ENCODE measurements at places on chromosomes 2 and 18.

DNA sequence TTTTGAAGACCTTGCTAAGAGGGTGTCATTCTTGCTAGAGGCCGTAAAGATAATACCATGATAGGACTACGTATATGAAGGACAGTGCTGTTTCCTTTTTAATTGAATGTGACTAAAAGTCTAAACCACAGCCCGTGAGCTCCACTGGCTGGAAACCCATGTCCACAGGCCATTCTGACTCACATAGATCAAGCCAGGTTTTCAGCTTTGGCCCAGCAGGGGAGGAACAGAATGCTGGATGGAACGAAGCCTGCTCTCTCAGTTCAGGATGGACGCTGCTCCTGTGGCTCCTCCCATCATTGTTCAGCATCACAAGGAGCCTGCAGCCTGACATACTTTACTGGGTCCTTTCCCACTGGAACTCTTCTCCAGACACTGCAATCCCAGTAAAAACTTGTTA is 47.6 kb downstream of the ALPK2 start:
- DNase-seq, result no peak

DNA sequence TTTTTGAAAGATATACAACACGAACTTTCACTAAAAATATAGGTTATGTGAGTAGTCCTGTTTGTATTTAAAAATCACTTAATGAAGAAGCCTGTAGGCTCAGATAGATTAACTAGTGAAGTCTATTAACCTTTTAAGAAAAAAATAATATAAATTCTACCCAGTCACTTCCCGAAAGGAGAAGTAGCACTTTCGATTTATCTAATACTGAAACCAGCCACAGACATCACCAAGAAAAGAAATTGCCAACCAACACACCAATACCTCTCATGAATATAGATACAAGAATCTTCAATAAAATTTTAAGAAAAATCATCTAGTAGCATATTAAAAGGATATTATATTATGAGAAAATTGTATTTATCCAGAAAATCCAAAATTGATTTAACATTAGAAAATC is 160.5 kb downstream of the GALNT13 start:
- no peak for DNase-seq

- DNase-seq, result peak; percentile 61
Measured at GRCh38 chr2:229852565-229852964, 69.2 kb downstream of the TRIP12 start.

- no peak for DNase-seq
Measured at GRCh38 chr2:160812830-160813505, 319.4 kb upstream of the RBMS1 start.

- no peak for DNase-seq
Measured at GRCh38 chr2:241412144-241412543, 56.1 kb downstream of the FARP2 start.

DNA sequence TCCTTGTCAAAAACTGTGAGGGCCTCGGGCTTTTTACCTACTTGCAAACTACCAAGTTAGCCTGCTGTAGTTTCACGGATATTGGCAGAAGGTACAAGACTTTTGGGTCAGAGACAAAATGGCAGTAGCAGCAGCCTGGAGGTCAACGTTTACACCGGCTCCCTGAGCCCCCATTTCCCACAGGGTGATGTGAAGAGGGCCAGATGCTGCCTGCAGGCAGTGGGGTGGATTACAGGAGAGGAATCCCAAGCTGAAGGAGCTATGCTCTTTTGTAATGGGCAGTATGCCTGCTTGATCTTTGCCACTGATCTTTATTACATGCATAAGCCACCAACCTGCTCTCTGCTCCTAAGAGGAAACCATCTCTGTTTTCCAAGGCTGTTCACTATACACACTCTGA is 29.5 kb upstream of the SP5 start:
- no peak for DNase-seq

- DNase-seq, result no peak
Measured at GRCh38 chr18:5961828-5962150, 66.5 kb upstream of the TMEM200C start.

GRCh38 chr2:47945046-47945781 is 38.9 kb upstream of the FBXO11 start:
- DNase-seq, result no peak

DNA sequence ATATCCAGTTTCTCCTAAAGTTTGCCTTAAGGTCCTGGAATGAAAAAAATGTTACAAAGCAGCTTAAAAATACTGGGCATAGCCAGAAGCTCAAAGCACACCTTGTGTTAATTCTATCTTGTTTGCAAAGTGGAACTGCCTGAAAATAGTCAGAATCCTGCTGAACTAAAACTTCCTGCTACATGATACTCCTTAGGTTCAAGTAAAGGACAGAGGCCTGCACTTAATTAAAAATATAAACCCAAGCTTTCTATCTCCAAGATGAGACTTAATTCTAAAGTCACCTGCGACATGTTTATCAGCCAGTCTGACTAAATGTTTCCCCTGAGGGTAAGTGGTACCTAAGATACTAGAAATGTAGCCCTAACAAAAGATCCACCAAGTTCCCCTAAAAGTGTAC is 103.4 kb downstream of the CHST9 start:
- DNase-seq, result no peak

DNA sequence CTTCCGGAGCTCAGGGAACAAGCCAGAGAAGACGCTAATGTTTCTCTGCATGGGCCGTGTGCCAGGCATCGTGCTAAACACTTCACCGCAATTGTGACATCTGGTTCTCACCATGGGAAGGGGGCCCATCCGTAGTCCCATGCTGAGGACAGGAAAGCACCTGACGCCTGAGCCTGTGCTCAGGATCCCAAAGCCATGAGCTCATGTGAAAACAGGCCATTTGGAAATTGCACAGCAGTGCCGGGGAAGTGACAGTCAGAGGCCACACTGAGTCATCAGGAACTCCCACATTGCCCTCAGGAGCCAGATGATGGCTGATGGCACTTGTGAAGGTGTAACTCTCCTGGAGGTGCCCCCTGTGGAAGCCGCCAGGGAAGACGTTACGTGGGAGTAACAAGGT is 141.0 kb downstream of the INHBB start:
- no peak for DNase-seq

GRCh38 chr2:165796129-165796528 is 2.1 kb upstream of the GALNT3 start:
- DNase-seq, result no peak

- no peak for DNase-seq
Measured at GRCh38 chr2:42376758-42377157, 15.7 kb upstream of the COX7A2L start.

DNA sequence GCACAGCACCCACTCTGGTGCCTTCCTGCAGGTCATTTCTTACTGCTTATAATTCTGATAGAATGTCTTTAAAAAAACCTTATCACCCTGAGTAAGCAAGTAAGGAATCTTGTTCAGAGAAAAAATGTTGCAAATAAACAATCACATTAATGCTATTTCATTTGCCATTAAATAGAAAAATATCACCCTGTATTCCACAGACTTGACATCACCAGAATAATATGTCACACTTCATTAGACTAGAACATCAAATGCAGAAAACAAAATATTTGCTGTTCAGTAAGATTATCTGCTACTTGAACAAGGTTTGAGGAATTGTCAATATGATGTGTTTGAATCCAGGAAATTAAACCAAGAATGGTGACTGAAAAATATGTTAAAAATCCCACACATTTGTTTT is 236.6 kb upstream of the MMADHC start:
- DNase-seq, result no peak

- peak; percentile 9 for DNase-seq
Measured at GRCh38 chr18:48295586-48296311, 113.4 kb downstream of the ZBTB7C start.

GRCh38 chr2:191206613-191207471 is 38.4 kb upstream of the MYO1B start:
- DNase-seq, result peak; percentile 53

DNA sequence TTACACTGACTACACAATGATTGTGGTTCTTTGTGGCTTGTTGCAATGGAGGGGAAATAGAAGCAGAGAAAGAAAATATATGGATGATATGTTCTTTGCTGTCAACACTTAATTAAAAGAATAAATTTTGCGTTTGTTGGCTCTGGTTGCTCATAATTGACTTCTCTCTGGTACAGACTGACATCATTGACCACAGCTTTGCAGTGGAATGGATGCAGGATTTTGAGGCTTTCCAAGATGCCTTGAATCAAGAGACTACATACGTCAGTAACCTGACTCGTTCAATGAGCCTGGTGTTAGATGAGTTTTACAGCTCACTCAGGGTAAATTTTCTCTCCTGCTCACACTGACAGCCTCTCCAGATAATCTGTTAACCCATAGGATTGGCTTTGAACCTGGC is 9.9 kb downstream of the GPN1 start:
- DNase-seq, result no peak

- no peak for DNase-seq
Measured at GRCh38 chr2:172091761-172092566, 6.7 kb downstream of the DLX1 start.

DNA sequence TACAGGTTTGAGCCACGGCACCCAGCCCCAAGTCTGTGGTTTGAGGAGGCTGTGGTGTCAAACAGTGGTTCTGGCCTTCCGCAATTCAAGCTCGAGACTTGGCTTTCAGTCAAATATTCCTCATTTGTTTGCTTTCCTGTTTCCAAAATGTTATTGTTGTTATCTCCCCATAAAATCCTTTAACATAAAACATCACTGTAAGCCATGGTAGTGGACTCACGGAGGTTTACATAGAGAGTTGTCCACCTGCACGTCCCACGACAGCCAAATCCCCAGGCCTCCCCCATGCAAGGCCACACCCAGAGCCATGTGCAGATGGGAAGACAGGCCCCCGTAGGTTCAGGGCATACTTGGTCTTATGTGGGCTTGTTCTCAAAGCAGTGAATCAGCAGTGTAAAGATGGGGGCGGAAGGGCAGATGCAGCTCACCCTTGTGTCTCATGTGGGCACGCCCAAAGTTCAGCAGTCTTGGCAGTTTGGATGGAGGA is 18.9 kb upstream of the ST3GAL5 start:
- no peak for DNase-seq

GRCh38 chr18:11155034-11155759 is 5.8 kb upstream of the PIEZO2 start:
- DNase-seq, result no peak

- DNase-seq, result no peak
Measured at GRCh38 chr2:6982449-6982848, 65.2 kb downstream of the RNF144A start.

DNA sequence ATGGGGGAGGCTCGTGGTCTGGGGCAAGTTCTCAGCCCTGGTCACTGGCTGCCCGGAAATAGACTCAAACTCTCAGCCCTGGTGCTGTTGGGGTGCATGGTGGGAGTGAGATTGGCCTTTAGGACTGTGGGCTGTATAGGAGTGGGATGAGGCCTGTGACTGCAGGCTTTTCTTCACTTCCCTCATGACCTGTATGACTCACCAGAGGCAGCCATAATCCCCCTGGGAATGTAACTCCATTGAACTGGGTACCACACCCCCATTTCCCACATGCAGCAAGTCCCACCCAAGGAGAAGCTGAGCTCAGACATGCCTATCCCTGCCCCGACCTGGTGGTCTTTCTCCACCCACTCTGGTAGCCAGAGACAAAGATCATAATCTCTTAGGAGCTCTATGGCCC is 177.7 kb upstream of the OSR1 start:
- no peak for DNase-seq

- DNase-seq, result no peak
Measured at GRCh38 chr2:160469164-160469563, 24.4 kb downstream of the RBMS1 start.

GRCh38 chr18:2893676-2894075 is 46.9 kb downstream of the EMILIN2 start:
- no peak for DNase-seq

DNA sequence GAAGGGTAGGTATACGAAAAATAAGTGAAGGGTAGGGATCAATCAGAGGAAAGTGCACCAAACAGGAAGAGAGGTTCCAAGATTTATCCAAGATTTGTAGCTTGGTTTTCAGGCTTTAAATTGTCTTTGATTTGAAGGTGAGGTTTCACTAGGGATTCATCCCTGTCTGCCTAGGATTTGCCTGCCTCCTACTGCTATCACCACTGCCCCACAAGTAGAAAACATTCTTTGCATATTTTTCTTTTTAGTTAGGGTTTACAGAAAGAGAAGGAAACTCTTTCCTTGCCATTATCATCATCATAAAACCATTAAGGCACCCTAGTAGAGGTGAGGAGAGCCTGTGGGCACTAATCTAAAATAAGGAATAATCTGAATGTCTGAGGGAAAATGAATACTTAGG is 45.8 kb upstream of the TANC1 start:
- DNase-seq, result no peak

- DNase-seq, result no peak
Measured at GRCh38 chr2:37527361-37527760, 144.1 kb downstream of the CDC42EP3 start.

DNA sequence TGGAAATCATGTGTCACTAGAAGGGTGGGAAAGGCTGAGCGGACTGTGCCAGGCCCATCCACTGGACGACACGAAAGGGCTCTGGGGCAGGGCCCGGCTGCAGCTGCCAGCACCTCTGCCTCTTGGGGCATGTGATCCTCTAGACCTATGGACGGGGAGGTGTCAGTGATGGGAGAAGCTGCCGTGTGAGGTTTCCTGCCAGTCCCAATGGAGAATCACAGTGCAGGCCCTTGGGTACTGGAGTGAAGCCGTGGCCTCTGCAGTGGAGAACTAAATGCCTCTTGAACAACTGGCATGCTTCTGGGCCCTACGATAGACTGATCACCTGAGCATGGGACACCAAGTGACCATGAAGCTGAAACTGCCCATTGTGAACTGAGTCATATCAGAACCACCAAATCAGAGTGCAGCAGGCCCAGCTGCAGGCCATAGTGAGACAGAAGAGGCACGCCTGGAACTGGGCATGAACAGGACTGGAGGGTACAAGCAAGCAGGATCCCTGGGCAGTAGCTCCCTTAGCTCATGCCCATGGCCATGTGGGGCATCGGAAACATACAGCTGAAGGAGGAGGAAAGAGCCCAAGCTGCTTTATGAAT is 18.8 kb upstream of the RHOB start:
- no peak for DNase-seq

Data from activated CD4-positive, alpha-beta memory T cell treated with anti-CD3 and anti-CD28 coated beads, Interleukin-2, amount 10 ng/mL, durations not matched to agents 7 days and 5 days (primary cell).